Frontal cortex (tissue), 4 donors: ENCODE measurements at places on chromosomes 16 and 17.

DNA sequence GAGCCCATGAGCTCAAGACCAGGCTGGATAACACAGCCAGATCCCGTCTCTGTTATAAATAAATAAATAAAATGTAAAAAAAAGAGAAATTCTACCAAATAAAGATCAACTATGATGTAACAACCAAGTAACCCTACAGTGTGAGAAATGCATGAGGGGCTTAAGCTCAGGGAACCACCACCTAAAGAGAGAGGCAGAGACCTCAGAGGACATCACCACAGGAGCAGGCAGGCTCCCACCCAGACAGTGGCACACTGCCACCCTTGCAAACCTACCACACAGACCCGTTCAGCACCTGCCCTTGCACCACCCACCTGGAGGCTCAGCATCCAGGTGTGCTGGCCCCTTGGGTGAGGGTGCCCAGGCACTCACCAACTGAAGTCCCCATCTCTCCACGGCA, 45.6 kb downstream of the ANKRD11 start:
- no peak for DNase-seq

DNA sequence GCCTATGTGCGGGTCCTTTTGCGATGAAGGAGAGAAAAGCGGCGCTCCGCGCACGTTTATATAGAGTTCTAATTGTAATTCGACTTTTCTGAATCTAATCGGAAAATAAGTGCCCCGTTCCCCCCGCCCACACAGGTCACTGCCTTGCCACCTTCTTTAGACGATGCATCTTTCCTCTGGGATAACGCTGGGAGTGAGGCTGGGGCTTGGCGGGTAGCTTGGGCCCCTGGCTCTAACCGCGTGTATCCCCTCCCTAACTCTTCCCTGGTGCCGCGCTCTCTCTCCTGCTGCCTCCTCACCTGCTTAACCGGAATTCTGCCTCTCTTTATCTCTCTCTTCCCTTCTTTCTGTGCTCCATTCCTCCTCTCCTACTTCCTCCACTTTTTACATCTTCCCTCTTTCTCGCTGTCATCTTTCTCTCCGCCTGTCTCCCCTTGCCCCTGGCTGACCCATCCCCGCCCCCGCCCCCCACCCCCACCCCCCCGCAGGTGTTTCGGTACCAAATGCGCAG, 2.6 kb downstream of the LHX1 start:
- no peak for DNase-seq

- no peak for DNase-seq
These were observed 1.7 kb upstream of the AKTIP start for GRCh38 chr16:53504665-53505064.

DNA sequence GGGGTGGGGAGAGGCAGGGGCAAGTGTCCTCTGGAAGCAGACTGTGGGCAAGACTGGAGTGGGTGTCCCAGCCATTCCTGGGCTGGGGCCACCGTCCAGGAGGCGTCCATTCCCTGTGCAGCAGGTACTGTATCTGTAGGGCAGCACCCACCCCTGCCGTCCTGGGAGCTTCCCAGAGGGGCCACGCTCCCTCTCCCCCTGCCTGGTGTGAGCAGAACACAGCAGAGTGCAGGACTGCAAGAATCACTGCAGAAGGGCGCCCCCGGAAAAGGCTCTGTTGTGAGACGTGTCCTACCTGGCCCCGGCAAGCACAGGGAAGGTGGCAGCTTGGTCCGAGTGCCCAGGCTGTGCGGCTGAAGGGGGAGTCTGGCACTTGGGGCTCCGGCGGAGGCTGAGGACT, 70.3 kb downstream of the KLHDC4 start:
- DNase-seq = no peak

GRCh38 chr16:47865337-47865855, 290.4 kb downstream of the ABCC12 start:
- DNase-seq = no peak

DNA sequence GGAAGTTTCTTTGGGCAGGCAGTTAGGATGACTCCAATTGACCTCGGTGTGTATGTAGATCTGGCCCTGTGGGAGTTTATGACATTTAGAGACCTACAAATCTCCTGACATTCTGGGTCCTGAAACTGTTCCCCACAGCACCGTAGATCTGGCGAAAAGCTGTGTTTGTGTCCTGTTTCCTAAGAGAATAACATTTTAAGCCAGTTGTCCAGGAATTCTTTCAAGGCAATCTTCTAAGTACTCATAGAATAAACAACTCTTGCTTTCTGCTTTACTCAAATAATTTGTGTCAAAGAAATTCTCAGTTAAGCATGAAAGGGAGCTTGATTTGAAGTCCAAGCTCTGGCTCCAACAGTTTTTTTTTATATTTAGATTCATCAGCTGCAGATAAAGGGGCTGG, 78.5 kb upstream of the ELAC2 start:
- no peak for DNase-seq

- no peak for DNase-seq
These were observed 51.7 kb downstream of the NXN start for GRCh38 chr17:927611-928461.

- no peak for DNase-seq
These were observed 21.2 kb upstream of the VAT1L start for GRCh38 chr16:77767211-77767610.

GRCh38 chr17:5560361-5560988, 23.8 kb downstream of the NLRP1 start:
- DNase-seq = no peak

DNA sequence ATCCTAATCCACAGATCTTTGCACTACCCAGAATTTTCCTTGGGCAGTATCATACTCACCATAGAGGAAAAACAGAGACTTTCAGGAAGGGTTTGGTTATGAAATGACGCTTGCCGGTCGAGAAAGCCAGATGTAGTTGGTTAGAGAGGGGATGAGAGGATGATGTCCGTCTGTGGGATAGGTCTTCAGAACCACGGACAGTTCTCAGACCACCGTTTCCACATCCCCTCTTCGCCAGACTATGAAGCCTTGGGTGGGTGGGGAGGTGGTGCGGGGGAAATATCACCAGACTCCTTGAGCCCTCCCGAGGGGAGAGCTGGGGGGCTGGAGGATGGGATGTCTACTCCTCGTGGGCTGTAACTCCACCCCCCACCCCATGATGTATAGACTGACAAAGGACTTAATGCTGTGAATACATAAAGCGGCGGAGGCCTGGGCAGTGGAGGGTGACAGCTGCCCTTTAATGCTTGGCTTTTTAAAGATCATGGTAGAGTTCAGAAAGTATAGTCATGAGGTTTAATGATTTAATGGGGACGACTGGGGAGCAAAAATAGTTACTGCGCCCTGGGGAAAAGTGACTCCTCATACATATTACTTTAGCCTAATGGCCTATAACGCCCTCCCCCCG, 96.6 kb downstream of the MRM1 start:
- no peak for DNase-seq

- DNase-seq = no peak
These were observed 3.4 kb upstream of the USP22 start for GRCh38 chr17:21046216-21046615.

DNA sequence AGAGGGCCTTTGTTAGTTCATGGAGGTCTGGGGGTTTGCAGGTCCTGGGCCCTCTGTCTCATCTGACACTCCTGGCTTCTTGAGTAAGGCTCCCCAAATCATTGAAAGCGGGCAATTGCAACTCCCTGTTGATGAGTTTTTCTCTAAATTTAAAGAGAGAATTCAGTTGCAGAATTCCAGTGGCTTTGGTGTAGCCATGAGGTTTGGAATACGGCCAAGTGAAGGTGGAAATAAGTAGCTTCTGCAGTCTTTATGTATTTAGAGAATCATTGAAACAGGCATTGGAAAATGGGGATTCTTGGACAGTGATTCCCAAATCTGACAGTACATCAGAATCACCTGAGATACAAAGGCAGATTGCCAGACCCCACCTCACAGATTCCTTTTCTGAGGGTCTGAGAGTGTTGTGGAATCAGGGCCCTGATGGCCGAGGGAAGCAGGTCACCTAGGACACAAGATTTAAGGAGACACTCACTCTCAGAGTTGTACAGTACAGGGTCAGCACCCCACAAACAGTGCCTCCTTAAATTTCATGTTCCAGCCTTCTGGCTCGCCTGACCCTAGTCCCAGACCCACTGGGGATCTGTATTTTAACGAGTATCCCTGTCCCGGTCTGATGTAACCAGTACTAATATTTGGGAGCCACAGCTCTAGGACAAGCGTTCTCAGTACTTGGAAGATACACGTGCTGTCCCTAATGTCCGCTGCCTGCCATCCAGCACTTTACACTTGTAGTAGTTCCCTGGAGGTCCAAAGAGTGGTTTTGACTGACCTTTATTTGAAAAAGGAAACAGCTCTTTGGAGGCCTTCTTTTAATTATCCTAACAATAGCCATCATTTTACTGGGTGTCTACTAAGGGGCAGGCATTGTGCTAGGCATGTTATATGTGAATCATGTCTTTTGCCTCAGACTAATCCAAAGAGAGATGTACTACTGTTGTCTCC, 37.8 kb downstream of the YPEL2 start:
- no peak for DNase-seq

DNA sequence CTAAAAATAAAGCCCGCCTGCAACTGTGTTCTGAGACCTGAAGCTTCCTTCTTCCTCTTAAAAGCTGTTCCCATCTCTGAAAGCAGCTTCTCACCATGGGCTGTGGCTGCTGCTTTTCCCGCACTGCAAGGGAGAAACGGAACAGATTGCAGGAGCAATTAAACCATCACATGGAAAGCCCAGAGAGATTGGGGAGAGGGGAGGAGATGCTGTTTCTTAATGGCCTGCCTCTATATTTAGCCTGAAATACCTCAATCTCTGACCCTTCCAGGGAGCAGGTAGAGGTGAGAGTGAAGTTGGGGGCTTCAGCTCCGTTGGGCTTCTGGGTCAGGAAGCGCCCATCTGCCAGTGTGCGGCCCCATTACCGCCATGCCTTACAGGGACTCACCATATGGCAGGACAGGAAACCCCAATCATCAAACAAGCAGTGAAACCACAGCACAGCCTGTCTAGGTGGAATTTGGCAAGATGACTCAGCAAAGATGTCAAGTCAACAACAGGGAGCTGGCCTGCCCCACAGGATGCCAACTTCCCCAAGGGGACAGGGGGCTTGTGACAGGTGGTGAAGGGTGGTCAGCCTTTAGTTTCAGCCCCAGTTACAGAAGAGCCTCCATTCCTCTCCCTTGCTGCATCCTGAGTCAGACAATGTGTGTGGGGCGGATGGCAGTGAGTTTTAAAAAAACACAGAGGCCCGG, 286.6 kb upstream of the CCL2 start:
- no peak for DNase-seq

DNA sequence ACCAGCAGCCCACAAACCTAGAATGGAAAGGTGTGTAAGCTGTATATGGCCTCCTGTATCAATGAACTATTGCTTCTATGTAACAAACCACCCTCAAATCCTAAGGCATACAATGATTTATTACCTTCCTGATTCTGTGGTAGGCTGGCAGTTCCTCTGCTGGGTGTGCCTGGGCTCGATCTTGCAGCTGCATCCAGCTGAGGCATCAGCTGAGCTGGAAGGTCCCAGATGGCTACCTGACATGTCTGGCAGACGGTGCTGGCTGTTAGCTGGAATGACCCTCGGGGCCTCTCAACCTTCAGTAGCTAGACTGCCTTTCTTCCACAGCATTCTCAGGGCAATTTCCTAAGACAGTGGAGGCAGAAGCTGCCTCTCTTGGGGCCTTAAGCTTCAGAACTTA, 152.7 kb downstream of the RAB11FIP4 start:
- DNase-seq = no peak

- no peak for DNase-seq
These were observed 37.0 kb downstream of the CUEDC1 start for GRCh38 chr17:57918017-57918895.

DNA sequence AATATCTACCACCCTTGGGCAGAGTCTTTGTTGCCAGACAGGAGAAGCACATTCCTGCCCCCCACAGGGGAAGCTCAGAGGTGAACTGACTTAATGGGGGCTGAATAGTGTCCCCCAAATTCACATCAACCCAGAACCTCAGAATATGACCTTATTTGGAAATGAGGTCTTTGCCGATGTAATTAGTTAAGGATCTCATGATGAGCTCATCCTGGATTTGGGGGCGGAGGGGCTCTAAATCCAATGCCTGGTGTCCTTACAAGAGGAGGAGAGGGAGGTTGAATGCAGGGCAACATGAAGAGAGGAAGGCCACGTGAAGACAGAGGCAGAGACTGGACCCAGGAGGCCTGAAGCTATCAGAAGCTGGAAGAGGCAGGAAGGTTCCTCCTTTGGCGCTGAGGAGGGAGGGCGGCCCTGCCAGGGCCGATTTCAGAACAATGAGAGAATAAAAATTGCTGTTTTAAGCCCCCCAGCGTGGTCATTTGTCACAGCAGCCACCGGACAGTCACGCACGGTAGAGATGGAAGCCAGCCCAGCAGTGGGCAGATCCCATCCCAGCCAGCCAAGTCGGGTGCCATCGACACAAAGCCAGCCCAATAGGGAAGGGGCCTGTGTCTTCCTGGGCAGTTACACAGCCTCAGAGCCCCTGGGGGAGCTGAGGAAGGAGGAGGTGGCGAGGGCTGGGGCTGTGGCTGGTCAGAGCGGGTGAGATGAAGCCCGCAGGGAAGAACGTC, 21.3 kb downstream of the C16orf74 start:
- no peak for DNase-seq

- no peak for DNase-seq
These were observed 157.0 kb upstream of the SOX9 start for GRCh38 chr17:71963791-71964190.

- DNase-seq = no peak
These were observed 10.0 kb downstream of the SOCS1 start for GRCh38 chr16:11245988-11246387.

DNA sequence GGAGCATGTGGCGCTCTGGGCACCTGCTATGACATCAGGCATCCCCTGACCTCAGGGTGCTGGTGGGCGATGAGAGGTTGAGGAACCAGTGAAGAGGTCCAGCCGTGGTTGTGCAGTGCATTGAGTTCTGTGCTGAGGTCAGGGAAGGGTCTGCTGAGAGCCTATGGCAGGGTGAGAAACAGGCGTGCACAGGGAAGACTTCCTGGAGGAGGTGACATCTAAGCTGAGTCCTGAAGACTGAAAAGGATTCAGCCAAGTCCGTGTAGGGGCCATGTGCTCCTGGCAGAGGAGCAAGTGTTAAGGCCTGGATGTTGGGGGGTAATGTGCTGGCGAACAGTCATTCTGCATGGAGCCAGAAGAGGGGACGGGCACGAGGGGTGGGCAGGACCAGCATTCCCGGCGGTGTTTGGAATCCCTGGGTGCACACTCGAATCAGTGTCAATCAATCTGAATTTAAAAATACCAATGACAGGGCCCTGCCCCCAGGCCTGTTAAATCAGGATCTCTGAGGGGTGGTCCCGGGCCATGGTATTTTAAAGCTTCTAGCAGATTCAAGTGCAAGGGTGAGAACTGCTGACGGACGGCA, 65.8 kb upstream of the CIBAR2 start:
- DNase-seq = no peak
